ENCODE measurements at places on chromosomes 2 and 18. TPM values are rescaled to one million over a fixed set of nuclear protein-coding genes. Genes with fewer than 3 reads are reported as not detected.

- peak; percentile 62 for DNase-seq
These were observed 59.9 kb upstream of the REG3A start for GRCh38 chr2:79219383-79219988.

DNA sequence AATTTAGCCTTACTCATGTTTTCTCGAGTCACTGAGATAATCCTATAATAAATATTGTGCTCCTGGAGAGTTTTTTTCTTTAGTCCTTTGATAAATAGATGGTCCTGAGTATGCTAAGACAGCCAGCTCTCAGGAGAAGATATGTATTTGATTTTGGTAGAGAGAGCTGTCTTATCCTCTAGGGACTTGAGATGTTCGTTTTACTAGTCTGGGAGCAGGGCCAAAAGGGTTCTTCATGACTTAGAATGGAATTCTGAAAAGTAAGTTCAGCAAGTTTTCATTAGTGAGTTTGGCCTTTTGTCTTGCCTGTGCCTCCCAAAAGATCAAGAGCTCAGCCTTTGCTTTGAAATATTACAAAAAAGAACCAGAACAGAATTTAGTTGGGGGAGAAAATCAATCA is 246.7 kb downstream of the BABAM2 start:
- peak; percentile 76 for DNase-seq

DNA sequence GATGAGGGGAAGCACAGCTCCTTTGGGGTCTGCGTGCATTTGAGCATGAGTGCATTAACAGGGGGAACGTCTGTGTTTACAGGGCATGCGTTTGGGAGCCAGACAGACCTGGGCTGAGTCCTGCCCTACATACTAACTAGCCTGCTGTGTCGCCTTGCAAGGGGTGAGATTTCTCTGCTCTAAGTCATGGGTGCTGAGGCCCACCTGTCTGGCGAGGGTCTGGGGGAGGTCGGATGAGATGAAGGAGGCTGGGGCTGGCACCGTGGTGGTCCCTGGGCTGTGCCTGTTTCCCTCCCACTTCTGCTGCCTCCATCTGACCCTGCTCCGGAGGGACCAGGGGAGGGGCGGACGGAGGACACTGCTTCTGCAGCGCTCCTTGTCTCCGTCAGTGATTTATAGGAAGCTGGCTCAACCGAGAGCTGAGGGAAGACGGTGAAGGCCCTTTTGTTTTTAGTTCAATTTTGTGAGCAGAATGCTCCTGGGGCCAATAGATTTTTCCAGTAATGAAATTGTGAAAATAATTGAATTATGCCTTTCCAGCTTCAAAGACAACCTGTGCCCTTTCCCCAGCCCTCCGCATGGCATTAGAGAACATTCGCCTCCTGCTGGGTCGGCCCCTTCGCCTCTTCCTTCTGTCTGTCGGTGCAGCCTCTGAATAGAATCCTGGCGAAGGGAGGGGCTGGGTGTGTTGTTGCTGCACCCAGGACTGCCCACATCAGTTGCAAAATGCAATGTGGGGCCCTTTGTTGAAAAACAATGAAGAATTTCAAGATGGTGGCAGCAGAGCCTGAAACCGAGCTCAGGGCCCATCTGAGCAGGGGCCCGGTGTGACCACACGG is 49.7 kb downstream of the RRM2 start:
- no peak for DNase-seq

GRCh38 chr2:66560683-66561082 is 125.8 kb downstream of the MEIS1 start:
- DNase-seq = no peak

GRCh38 chr2:224843141-224843540 is 127.0 kb upstream of the CCDC195 start:
- DNase-seq = peak; percentile 52

The PTPRN gene
- total RNA-seq = 0.52 TPM

The REEP1 gene
- total RNA-seq = 0.17 TPM
